Keratinocyte (primary cell): ENCODE measurements at places on chromosomes 5 and 9.

- no peaks in the 10 kb centered on the region for H3K27me3 ChIP-seq
- no peak for DNase-seq
- H3K4me1 ChIP-seq = no peaks in the 10 kb centered on the region
- no peak overlapping the region for H3K4me3 ChIP-seq
- no peak overlapping the region for H3K27ac ChIP-seq
- H3K36me3 ChIP-seq = peaks cover 16% of the 10 kb centered on the region
Measured at GRCh38 chr5:80142996-80143395, 107.8 kb downstream of the THBS4 start.

DNA sequence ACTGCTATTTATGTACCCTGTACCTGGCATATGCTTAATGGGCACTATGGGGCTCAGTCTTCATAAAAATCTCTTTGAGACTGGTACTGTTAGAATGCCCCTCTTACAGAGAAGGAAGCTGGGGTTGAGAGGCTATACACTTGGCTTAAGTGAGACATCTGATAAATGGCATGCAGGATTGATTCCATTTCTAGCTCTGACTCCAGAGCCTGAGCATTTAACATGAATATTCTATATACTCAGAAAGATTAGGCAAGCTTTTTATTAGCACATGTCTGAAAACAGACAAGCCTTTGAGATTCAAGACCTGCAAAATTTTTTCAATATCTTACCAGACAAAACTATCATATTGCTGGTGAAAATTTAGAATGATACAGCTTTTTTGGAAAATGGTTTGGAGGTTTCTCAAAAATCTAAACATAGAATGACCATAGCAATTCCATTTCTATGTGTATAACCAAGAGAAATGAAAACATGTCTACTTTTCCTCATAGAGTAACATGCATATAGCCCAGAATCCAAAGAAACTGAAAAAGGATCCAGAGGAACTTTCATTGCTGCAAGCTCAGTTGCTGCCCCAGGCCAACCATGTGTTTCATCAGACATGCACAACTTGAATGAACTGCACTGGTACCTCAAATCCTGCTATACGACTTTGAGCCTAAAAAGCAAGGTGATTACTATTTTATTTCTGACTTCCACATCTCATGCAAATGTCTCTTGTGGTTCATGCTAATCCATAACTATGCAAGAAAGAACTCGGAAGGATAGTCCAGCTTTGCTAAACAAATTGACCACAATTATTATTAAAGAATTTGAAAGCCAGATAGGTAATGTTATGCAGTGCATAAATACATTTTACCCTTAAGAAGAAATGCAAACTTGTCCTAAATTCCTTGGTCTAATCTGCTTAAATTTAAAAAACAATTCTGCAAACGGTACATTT lies 389.0 kb upstream of the GRIA1 start:
- H3K36me3 ChIP-seq = no peaks in the 10 kb centered on the region
- H3K27ac ChIP-seq = no peak overlapping the region
- H3K27me3 ChIP-seq = no peaks in the 10 kb centered on the region
- DNase-seq = no peak
- no peak overlapping the region for H3K4me3 ChIP-seq

DNA sequence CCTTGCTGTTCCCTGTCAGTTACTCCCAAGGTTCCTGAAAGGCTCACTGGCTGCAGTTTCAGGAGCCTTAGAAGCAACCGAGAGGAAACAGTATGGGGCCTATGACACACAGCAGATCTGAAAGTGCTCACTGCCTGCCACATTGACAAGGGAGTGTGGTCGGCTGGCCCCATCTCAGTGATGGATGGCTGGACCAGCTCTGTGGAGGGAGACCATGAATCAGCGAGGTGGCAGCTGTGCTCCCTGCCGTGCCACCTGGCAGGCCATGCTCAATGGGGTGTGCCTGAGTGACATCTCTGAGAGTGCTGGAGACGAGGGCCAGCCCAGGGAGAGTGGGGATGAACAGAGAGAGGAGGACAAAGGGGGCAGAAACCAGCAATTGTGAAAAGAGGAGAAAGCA lies 49.1 kb downstream of the DOCK2 start:
- H3K36me3 ChIP-seq = no peaks in the 10 kb centered on the region
- no peak overlapping the region for H3K27ac ChIP-seq
- H3K4me3 ChIP-seq = no peak overlapping the region
- no peaks in the 10 kb centered on the region for H3K27me3 ChIP-seq
- no peaks in the 10 kb centered on the region for H3K4me1 ChIP-seq

- no peak overlapping the region for H3K4me3 ChIP-seq
- DNase-seq = no peak
- H3K27me3 ChIP-seq = no peaks in the 10 kb centered on the region
- H3K4me1 ChIP-seq = peaks cover 22% of the 10 kb centered on the region
- no peaks in the 10 kb centered on the region for H3K36me3 ChIP-seq
Measured at GRCh38 chr9:94881454-94881853, 155.0 kb downstream of the AOPEP start.

GRCh38 chr9:92424340-92424739 lies at the start of gene OMD:
OMD (minus strand) TSS chr9:92424471; CDS start chr9:92417558, 6,913 bp downstream.
- H3K27me3 ChIP-seq = no peaks in the 10 kb centered on the region
- DNase-seq = no peak
- H3K4me3 ChIP-seq = no peak within 1 kb of the TSS
- no peaks in the 10 kb centered on the region for H3K36me3 ChIP-seq
- no peaks in the 10 kb centered on the region for H3K4me1 ChIP-seq
- H3K27ac ChIP-seq = no peak within 1 kb of the TSS

DNA sequence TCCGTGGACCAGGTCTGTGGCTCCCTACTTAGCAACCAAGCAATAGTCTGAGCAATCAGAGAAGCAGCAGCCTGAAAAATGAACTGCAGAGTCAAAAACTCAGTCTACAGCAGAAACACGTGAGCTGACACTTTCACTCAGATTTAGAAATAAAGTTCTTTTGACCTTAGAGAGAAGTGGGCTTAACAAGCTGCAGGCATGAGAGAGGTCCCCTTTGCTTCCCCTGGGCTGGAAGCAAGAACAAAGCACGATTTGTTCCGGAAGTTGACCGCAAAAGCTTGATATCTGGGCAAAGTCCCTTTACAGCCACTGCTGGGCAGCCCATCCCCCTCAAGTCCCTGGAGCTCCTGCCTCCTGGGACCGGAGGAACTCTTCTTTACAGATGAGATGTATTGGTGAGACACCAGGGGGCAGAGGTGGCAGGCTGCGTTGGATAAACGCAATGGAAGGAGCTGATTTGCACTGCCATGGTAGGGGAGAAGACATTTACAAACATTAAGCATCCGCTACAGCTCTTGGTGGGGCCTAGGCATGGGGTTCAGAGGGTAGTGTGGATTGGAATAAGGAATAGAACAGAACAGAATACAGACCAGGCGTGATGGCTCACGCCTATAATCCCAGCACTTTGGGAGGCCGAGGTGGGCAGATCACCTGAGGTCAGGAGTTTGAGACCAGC lies 5.8 kb upstream of the SOWAHA start:
- H3K27me3 ChIP-seq = peaks cover 7% of the 10 kb centered on the region
- H3K27ac ChIP-seq = no peak overlapping the region
- no peak for DNase-seq
- H3K36me3 ChIP-seq = no peaks in the 10 kb centered on the region
- H3K4me3 ChIP-seq = no peak overlapping the region

DNA sequence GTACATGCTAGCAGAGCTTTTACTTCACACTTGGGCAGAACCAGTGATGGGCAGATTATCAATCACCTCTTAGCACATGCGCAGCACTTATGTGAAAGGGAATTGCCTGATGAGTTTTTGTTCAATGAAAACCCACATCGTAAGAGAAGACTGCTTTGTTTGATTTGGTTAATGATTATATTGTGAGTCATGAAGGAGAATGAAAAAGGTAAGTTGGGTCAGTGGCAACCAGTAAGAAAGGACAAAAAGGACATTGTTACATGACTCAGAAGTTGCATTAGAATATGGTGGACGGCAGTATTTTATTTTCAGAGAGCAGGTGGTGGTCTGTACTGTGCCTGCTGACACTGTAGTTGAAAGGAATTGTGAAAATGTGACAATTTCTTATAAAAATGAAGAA lies 127.4 kb downstream of the AOPEP start:
- DNase-seq = no peak
- H3K4me3 ChIP-seq = no peak overlapping the region
- H3K36me3 ChIP-seq = no peaks in the 10 kb centered on the region

- no peaks in the 10 kb centered on the region for H3K4me1 ChIP-seq
- no peak for DNase-seq
- no peak overlapping the region for H3K27ac ChIP-seq
Measured at GRCh38 chr9:109597496-109597895, 99.4 kb upstream of the PTPN3 start.

GRCh38 chr9:117411547-117411946 lies 3.3 kb downstream of the ASTN2 start:
- H3K27me3 ChIP-seq = peaks cover 39% of the 10 kb centered on the region
- H3K27ac ChIP-seq = no peak overlapping the region
- H3K4me3 ChIP-seq = no peak overlapping the region
- no peak for DNase-seq
- H3K4me1 ChIP-seq = peaks cover 4% of the 10 kb centered on the region

DNA sequence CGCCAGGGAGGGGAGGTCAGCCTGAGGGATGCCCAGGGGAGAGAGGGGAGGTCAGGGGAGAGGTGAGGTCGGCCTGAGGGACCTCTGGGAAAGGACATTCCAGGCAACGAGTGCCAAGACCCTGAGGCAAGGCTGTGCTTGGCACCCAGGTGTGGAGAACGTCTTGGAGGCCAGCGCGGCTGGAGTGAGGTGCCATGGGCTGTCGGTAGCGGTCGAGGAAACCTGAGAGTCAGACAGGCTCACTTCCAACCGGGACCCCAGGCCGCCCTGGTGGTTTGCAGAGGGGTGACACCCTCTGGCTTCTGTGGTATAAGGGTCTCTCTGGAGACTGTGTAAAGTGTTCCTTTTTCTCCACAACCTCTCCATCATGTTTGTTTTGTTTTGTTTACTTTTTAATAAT lies 82.9 kb downstream of the CACNA1B start:
- H3K4me3 ChIP-seq = no peak overlapping the region
- no peak overlapping the region for H3K27ac ChIP-seq
- DNase-seq = no peak
- H3K27me3 ChIP-seq = no peaks in the 10 kb centered on the region
- no peaks in the 10 kb centered on the region for H3K36me3 ChIP-seq

- H3K36me3 ChIP-seq = no peaks in the 10 kb centered on the region
- no peak overlapping the region for H3K27ac ChIP-seq
- no peaks in the 10 kb centered on the region for H3K4me1 ChIP-seq
- H3K4me3 ChIP-seq = no peak overlapping the region
- DNase-seq = no peak
Measured at GRCh38 chr5:134290443-134290842, 64.6 kb upstream of the PPP2CA start.

GRCh38 chr9:33992632-33993031 lies 56.1 kb downstream of the UBAP2 start:
- H3K4me3 ChIP-seq = no peak overlapping the region
- H3K36me3 ChIP-seq = peaks cover 12% of the 10 kb centered on the region
- no peaks in the 10 kb centered on the region for H3K4me1 ChIP-seq

GRCh38 chr9:75993434-75993833 lies 103.0 kb downstream of the PCSK5 start:
- no peak overlapping the region for H3K4me3 ChIP-seq
- H3K27me3 ChIP-seq = no peaks in the 10 kb centered on the region
- H3K36me3 ChIP-seq = no peaks in the 10 kb centered on the region
- peak overlapping the region; percentile 2 for H3K27ac ChIP-seq
- H3K4me1 ChIP-seq = peaks cover 48% of the 10 kb centered on the region

- no peaks in the 10 kb centered on the region for H3K27me3 ChIP-seq
- H3K4me1 ChIP-seq = peaks cover 5% of the 10 kb centered on the region
- no peak overlapping the region for H3K4me3 ChIP-seq
Measured at GRCh38 chr5:131367219-131367860, 103.5 kb downstream of the CDC42SE2 start.

GRCh38 chr9:72932619-72933018 lies 20.2 kb downstream of the ALDH1A1 start:
- H3K36me3 ChIP-seq = no peaks in the 10 kb centered on the region
- no peak overlapping the region for H3K27ac ChIP-seq
- DNase-seq = no peak
- H3K27me3 ChIP-seq = no peaks in the 10 kb centered on the region
- H3K4me1 ChIP-seq = no peaks in the 10 kb centered on the region

DNA sequence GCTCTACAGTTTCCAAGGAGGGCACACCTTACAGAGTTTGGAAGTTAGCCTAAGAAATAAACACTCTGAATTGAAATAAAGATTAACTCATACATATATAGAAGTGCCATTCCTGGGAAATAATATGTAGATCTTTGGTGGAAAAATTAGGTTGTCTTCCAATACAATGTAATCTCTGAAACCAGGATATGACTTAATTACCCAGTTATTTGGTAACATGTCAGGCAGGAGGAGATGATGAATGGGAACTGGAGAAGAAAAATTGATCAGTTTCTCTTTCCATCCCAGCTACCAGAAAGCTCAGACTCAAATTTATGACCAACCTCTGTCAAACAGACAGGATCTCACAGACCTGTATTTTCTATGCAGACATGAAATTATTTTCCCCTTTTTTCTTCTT lies 215.2 kb upstream of the SNX2 start:
- no peak overlapping the region for H3K4me3 ChIP-seq
- no peak for DNase-seq
- no peaks in the 10 kb centered on the region for H3K27me3 ChIP-seq
- H3K4me1 ChIP-seq = no peaks in the 10 kb centered on the region

DNA sequence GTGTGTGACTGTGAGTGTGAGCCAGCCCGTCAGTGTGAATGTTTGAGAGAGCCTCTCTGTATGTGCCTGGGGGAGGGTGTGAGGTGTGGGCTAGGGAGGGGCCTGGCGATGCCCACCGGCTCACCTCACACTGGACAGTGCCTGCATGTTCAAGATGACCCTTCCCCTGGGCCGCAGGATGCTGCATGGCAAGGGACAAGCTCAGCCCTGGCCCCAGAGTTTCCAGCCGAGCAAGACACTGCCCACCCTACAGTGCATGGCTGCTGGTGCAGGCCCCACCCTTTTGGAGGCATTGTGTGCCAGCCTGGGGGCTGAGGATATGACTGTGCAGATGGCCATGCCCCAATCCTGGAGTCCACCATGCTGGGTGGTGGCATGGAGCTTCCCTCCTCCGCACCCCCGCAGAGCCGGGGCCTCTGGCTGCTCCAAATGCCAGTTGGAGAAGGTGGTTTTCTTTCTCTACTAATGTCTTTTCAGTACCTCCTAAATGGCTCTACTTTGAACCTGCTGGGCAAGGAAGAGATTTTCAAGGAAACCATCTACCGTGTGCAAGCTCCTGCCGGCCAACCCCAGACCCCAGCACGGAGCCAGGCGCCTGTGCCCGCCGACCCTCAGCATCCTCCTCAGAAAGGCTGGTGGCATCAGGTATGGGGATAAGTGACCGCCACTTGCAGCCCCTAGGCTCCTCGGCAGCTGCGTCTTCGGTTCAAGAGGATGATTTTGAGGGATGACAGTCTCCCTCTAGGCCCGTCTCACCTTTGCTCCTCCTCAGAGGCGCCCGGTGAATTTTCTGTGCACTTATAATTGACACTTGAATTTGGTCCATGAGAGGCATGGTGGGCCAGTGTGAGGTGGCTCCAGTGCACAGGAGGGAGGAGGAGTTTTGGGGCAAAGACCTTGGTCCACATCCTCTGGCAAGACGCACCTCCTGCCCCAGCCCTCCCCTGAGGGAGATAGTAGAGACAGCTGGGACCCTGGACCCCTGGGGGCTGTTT lies 27.7 kb downstream of the FGD3 start:
- DNase-seq = no peak
- H3K4me1 ChIP-seq = peaks cover 7% of the 10 kb centered on the region
- H3K36me3 ChIP-seq = no peaks in the 10 kb centered on the region
- no peaks in the 10 kb centered on the region for H3K27me3 ChIP-seq
- no peak overlapping the region for H3K4me3 ChIP-seq

- no peak for DNase-seq
- no peaks in the 10 kb centered on the region for H3K27me3 ChIP-seq
- H3K36me3 ChIP-seq = no peaks in the 10 kb centered on the region
- H3K4me1 ChIP-seq = peaks cover 2% of the 10 kb centered on the region
- H3K27ac ChIP-seq = no peak overlapping the region
- H3K4me3 ChIP-seq = no peak overlapping the region
Measured at GRCh38 chr5:108715408-108715807, 32.3 kb upstream of the FER start.
